Activated CD8-positive, alpha-beta T cell treated with anti-CD3 and anti-CD28 coated beads for 36 hours (primary cell): ENCODE measurements at places on chromosomes 1 and 21. TPM values are rescaled to one million over a fixed set of nuclear protein-coding genes. Genes with fewer than 3 reads are reported as not detected.

DNA sequence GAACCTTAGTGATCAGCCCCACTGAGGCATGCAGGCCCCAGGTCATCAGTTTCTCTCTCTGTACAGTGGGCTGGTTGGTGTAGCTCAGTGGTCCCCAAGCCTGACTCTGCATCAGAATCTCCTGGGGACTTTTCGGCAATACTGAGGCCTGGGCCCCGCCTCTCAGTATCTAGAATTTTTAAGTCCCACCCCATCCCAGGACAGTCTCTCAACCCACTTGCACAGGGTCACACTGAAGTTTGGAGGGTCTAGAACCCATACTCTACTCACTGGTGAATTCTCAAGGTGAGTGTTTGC lies 216.4 kb downstream of the MATN1 start:
- DNase-seq = no peak

DNA sequence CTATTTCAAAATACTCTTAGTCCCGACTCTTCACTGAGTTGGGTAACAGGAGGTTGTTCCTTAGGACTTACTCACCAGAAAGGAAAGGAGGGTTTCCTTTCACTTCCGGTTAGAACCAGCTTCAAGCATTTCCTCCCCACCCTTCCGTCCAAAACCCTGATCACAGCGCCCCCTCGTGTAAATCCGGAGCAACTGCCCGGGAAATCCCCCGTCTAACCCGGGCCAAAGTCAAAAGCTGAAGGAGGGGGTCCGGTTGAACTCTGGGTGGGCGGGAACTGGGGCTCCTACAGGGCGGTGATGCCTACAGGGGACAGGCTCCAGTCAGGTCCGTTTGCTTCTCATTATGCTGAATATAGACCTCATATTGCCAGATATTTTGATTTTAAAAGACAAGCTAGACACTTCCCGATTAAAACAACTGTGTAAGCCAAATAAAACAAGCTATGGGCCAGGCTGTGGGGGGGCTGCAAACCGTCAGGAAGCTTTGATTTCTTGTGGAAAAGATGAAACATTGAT lies 15.0 kb upstream of the MTARC2 start:
- DNase-seq = peak; percentile 78

GRCh38 chr1:188062456-188062855 lies 1233.7 kb downstream of the PLA2G4A start:
- no peak for DNase-seq

- DNase-seq = no peak
These were observed 57.5 kb downstream of the KCNT2 start for GRCh38 chr1:196550731-196551130.

DNA sequence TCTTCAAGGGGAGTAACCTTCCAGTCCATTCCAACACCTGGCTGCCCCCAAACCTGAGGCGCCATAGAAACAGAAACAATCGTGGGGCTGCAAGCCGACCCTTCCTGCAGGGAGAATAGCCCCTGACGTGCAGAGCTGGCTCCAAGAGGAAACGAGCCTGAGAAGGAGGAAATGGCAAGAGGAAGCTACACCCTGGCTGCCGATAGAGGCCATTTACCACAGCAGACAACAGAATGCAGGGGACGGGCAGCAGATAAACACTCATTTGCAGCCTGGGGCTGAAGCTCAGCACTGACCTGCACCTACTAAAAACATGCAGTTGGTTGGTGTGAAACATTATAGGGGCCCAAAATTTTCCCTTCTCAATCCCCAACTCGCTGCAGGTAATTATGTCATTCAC lies 8.7 kb upstream of the TDRD10 start:
- peak; percentile 20 for DNase-seq

Gene CYP4X1
- total RNA-seq = not detected

Gene ADGRB2
- 0.56 TPM for total RNA-seq

DNA sequence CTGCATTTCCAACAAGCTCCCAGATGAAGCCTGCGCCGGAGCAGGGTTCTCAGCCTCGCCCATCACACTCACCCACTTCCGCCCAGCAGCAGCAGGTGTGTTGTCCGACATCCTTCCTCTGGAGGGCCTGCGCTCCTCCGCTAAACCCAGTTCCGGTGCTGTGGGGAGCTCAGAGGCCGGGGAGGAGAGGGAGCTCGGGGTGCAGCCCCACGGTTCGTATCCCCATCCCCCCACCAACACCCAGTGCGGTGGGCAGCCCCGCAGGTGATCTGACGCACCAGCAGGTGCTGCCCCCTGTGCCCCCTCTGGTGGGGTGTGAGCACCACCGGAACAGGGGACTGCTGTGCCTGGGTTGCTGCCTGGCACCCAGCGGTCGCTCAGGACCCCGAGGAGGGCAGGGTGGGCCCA lies 3.4 kb upstream of the PEX10 start:
- DNase-seq = peak; percentile 72

Gene NOL9
- 40.4 TPM for total RNA-seq

DNA sequence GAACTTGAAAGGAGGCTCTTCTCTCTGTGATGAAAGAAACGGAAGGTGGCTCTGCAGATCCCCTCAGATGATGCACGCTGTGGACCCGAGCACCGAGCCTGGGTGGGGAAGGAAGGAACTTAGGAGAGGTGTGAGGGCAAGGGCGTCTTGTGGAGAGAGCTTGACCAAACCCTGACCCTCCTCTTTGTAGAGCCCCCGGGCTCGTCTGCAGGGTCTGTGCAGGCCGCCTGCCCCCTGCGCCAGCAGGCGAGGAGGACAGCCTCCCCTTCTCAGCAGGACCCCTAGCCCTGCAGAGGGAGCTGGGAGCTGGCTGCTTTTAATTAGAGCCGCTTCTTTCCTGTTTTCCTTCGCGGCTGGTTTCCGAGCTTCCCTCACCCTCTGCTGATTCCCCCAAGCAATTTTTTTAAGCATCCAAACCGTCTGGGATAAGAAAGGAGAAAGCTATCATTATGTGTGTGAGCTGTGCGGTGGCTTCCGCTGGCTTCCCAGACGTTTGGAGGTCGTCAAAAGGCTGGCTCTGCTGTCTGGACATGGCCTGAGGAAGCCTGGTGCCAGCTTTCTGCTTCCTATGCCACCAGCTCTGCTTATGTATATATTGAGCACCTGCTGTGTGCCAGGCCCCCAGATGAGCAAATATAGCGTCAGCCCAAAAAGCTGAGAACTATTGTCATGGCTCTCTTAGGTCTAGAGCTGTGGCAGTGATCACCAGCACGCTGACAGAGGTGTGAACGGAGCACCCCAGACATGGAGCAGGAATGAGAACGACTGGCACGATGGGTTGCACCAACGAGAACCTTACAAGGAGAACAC lies 160.2 kb upstream of the IRF2BP2 start:
- no peak for DNase-seq

GRCh38 chr1:46400421-46400820 lies 6.3 kb downstream of the FAAH start:
- DNase-seq = no peak

Gene SZT2
- total RNA-seq = 33.3 TPM

Gene WDR77
- total RNA-seq = 54.6 TPM

Gene FAM229A
- total RNA-seq = 4.6 TPM

Gene LRRIQ3
- 1.1 TPM for total RNA-seq

- no peak for DNase-seq
These were observed 382 bp downstream of the TRMT1L start for GRCh38 chr1:185156288-185156853.

DNA sequence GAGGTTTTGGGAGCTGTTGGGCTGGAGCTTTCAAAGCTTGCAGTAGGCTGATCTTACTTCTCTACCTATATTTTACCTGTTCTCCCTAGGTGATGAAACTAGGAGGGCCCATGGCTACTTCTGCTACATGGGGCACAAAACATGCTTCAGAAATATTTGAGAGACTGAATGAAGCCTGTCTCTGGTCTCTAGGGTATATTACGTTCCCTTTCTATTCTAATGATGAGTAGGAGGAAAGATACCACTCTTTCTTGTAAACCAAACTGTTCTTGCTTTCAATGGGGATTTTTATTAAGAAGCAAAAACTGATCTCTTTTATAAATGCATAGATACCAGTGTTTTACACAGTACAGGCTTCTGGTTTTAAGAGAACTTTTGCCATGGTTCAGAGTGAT lies 103.1 kb downstream of the GALNT2 start:
- no peak for DNase-seq

DNA sequence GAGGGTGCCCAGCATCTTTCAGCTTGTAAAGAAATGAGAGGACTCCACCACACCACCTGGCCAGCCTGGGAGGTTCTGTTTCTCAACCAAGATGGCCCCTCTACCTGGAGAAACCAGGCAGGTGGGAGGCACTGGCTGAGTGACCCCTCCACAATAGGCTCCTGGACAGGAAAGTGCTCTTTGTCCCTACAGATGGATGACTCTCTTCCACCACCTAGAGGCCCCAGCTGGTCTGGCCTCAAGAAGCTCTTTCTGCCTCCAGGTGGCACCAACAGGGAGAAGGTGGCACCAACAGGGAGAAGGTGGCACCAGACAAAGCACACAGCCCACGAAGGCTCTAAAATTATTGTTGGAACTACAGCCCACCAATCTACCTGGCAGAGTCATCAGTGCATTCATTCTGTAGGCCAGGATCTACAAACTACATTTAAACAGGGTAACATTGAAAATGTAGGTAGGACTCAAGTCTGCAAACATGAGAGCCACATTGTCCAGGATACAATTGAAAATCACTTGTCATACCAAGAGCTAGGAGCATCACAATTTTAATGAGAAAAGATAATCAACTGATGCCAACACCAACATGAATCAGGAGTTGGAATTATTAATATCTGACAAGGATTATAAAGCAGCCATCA lies 14.4 kb downstream of the TMPRSS3 start:
- peak; percentile 53 for DNase-seq

Gene CAMK1G
- total RNA-seq = not detected

GRCh38 chr1:25567710-25568089 lies 24.3 kb downstream of the LDLRAP1 start:
- DNase-seq = no peak

Gene OR14A16
- total RNA-seq = not detected

DNA sequence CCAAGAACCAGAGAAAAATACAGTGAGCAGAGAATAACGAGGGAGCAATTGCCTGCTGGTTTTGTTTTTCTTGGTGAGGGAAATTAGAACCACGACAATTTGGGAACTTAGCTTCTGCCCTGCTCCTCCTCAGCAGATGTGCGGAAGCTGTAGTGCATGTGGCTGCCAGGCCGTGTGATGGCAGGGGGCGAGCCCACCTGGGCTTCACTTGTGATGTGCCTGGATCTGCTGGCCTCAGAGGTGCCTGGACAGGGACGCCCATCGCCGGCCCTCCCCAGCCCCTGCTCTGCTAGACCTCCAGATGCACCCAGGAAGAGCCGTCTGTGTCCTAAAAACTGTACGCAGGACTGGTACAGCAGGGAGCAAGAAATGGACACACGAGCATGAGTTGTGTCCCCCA lies 28.5 kb upstream of the C1orf174 start:
- DNase-seq = no peak
